ENCODE measurements at places on chromosomes 3 and 15.

- no peak for DNase-seq
Observed at GRCh38 chr3:150256318-150256717, 151.8 kb upstream of the TSC22D2 start.

GRCh38 chr3:64131725-64132469 is 93.4 kb downstream of the PRICKLE2 start:
- DNase-seq, result no peak

GRCh38 chr15:77552066-77552465 is 80.6 kb downstream of the LINGO1 start:
- DNase-seq, result no peak

GRCh38 chr3:36600404-36600803 is 163.9 kb downstream of the DCLK3 start:
- DNase-seq, result no peak

DNA sequence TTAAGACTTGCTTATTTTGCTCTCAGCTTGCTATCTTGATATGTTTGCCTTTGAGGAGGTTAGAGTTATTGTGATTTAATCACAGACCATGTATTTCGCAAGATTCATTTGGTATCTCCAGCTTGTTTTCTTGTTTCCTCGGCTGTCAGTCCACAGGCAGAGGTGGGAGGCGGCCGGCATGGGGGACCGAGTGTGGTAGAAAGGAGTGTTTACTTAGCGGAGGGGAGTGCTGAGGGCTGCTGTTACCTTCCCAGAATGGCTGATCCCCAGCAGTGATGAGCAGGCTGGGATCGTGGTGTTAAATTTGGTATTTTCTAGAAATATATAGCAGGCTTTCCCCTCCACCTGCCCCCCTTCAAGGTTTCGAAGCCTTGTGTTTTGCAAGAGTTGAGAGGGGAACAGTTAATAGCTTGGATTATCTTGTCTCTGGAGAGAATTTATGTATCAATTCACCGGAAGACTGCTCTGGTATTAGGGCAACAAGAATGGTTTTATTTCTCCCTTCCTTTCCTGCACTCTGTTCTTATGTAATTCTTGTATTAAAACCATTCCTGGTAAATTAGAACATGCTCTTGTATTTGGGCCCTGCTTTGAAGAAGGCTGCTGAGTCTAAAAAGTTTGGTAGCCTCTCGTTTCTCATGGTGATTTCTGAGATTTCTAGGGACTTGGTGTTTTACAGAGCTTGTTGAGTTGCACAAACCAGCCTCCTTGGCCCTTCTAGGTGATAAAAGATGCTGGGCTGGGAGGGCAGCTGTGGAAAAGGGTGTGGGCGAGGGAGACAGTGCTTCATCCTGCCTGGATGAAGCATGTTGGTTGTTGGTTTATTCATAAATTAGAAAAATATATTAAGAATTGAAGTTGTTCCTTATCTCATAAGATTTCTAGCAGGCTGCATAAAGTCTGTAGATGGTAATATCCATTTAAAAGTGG is 151.4 kb downstream of the IGF1R start:
- DNase-seq, result no peak

- DNase-seq, result no peak
Observed at GRCh38 chr3:44795197-44795596, 33.6 kb downstream of the KIF15 start.

GRCh38 chr15:98232761-98233160 is 272.3 kb downstream of the ARRDC4 start:
- no peak for DNase-seq

GRCh38 chr3:178289544-178290160 is 246.6 kb upstream of the KCNMB2 start:
- DNase-seq, result no peak

GRCh38 chr15:36898536-36899126 is 201.7 kb downstream of the MEIS2 start:
- DNase-seq, result no peak

DNA sequence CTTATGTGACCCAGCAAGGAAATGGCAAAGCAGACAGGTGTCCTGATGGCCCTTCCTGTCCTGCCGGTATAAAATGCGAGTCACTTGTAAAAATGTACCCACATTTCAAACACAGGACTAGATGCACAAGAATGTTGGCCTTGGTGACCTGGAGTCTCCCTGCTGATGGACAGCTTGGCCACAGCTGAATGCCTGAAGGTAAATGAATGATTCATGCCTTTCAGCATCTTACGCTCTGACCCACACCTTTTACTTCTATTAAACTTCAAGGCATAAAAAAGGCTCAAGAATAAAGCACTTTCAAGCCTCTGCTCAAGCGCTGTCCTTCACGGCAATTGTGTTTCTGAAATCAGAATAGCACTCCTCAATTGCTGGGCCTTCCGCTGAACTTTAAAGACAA is 228.0 kb upstream of the SLCO3A1 start:
- DNase-seq, result no peak

DNA sequence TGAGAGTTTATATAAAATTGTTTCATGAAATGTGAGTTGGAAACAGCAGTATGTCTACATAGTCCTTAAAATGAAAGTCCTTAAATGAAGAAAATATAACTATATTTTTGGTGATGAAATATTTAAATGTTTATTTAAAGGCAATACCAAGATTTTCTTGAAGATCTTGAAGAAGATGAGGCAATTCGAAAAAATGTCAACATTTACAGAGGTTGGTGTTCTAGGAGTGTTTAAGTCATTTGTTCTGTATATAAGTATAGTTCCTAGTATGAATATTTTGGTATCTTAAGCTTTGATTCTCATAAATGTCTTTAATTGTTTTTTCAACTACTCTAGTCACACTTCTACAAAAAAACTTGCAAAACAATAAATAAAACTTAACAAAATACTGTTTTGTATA is 29.0 kb downstream of the NMD3 start:
- no peak for DNase-seq

GRCh38 chr15:101010781-101011180 is 91.6 kb downstream of the LRRK1 start:
- no peak for DNase-seq

- DNase-seq, result no peak
Observed at GRCh38 chr15:91624353-91624968, 229.0 kb upstream of the SLCO3A1 start.

GRCh38 chr15:87755226-87755625 is 501.3 kb downstream of the NTRK3 start:
- DNase-seq, result no peak

GRCh38 chr3:192928720-192929119 is 11.1 kb upstream of the MB21D2 start:
- no peak for DNase-seq

DNA sequence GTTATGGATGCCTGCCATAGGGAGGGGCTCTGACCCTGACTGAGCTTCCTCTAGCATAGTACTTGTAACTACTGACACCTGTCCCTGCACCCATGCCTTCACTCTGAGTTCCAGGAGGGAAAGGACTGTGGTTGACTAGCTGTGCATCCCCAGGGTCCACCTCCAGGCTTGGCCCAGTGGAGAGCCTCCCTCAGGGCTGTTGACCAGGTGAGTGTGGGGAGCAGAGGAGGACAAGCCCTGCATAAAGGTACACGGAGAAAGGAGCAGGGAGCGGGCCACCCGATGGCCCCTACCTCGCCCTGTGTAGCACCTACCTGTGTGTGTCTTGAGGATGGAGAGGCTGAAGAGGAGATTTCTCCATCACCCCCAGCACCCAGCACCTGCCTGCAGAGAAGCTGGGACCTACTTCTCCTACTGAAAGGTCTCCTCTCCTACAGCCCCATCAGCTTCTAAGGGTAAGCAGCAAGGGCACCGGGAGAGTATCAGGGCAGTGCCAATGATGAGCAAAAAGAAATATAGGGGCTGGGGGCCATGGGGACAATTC is 6.7 kb upstream of the LTF start:
- no peak for DNase-seq

GRCh38 chr3:105162448-105162847 is 204.3 kb upstream of the ALCAM start:
- DNase-seq, result no peak

DNA sequence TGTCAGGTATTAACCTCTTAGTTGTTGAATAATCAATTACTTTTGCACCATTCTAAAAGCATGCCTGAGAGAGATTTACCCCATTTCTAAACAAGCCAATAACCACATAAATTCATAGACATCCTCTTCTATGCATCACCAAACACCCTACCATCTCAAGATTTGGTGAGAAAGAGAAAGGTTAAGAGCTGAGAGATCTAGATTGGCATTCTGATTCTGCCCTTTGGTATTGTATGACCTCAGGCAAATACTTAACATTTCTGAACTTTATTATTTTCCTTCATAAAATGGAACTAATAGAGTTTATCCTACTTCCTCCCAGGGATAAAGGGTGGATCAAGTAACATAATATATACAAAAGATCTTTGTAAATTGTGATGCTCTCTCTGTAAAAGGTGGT is 146.5 kb upstream of the MME start:
- DNase-seq, result no peak

DNA sequence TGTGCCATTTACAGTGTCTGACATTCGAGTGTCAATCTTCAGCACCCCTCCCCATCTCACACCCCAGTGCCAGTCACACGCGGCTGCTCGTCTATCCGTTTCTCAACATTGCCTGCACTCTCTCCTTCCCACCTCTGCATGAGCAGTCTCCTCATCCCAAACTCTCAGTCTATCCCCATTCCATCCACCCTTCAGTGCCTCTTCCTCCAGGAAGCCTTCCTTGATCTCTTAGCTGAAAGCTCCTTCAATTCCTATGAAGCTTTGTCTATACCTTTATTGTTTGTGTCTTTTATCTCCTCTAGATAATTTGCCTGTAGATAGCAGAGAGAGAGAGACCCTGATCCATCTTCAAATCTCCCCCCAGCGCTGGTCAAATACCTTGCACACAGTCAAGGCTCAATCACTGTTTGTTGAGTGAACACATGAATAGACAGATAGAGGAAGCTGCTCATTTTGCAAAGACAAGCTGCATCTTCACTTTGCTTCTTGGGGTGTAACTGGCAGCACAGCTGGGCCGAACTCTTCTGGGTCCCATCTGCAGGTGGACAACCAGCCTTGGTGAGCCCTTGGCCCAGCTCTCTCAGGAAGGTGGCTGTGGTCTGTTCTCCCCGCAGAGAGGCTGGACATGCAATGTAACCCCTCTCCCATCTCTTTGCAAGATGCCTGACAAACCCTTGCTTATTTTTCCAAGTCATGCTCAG is 52.8 kb downstream of the ITGA11 start:
- no peak for DNase-seq

GRCh38 chr3:188243124-188243795 is 89.3 kb downstream of the LPP start:
- DNase-seq, result no peak

DNA sequence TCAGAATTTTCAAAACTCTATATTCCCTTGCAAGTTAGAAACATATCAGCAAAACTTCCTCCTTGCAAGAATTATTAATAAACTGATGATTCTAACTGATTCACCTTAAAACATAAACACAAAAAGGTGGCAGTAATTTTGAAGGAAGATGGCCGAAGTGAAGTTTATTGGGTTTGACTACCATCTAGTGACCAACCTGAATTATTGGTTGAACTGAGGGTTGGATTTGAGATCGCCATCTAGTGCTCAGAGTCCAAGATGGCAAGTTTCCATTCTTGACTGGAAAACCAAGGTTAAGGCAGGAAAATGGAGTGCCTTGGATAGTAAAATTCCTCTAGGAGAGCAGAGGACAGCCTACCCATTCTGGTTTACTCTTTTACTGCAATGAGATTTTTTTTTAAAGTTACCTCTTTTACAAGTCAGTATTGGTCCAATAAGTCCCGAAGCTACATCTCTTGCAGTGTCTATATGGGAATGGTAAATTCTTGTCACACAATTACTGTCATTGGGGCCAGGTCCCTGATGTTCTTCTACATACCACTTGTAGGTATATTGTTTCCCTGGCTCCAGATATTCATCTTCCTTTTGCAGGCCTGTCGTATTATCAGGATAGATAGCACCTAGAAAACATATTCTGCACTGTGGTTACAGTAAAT is 51.6 kb upstream of the CP start:
- DNase-seq, result peak; percentile 82

DNA sequence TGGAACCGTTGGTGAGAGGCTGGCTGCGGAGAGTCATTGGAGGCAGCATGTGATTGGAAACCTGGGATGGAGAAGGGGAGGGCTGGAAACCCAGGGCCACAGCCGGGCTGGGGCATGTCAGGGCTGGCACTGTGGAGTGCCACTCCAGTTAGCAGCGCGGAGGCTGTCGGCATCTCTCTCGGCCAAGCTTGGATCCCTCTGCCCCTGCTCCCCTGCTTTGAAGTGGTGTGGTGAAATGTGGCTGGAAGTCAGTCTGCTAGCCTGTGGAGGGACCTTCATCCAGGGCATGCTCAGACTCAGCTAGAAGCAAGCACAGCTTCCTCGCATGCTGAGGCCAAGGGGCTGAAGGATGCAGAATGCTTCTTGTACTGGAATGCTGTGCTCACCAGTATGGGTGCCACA is 13.5 kb downstream of the SLCO3A1 start:
- no peak for DNase-seq

GRCh38 chr15:71109130-71109529 is 6.1 kb upstream of the THSD4 start:
- no peak for DNase-seq

DNA sequence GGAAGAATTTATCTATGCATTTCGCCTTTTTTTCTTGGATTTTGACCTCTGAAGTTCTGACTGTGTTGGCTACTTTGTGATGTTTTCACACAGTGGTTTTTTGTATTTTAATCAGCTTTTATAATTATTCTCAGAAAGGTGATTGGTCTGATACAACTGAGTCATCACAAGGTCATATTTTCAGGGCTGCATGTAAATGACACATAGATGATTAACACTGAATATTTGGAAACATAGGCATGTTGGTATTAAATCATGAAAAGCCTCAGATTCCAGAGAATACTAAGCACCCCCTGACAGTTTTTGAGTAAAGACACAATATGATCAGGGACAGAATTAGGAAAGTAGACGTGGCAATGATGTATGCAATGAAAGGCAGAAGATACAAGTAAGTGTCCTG is 175.5 kb upstream of the SLCO3A1 start:
- DNase-seq, result no peak

DNA sequence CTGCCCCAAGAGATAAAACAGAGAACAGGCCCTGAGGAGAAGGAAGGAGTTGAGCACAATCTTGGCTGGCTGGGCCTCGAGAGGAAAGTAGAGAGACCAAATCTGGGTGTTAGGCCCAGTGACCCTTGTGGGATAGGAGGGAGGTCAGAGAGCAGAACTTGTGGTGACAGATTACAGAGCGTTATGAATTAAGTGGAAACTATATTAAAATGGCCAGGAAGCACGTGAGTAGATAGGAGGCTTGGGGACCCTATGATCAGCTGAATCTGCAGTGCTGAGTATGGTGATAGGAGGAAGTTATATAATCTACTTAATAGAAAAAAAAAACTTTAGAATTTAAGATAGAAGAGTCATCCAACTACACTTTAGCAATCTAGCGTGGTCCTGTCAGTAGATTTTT is 30.0 kb downstream of the ST6GAL1 start:
- DNase-seq, result no peak

- DNase-seq, result peak; percentile 39
Observed at GRCh38 chr15:38699633-38700230, 135.1 kb upstream of the RASGRP1 start.
